ENCODE measurements at places on chromosomes 4 and X.

DNA sequence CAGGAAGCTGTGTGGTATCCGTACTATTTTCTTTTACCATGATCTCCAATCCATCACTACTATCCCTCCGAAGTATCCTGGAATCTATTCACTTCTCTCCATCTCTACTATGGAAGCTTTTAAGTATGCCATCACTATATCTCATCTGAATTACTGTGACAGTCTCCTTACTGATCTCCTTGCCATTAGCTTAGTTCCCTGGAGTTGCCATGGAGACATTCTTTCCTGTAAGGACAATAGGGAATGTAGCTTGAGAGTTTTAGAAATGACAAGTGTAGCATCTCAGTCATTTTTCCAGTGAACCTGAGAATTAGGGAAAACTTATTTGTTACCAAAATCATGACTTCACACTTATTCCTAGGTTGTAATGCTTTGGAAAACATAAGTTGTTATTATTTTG lies 86.3 kb downstream of the HPGD start:
- no peak for DNase-seq

GRCh38 chrX:17521871-17522693 lies 147.1 kb downstream of the NHS start:
- DNase-seq = no peak

- no peak for DNase-seq
Measured at GRCh38 chr4:3184725-3185124, 64.2 kb upstream of the MSANTD1 start.

DNA sequence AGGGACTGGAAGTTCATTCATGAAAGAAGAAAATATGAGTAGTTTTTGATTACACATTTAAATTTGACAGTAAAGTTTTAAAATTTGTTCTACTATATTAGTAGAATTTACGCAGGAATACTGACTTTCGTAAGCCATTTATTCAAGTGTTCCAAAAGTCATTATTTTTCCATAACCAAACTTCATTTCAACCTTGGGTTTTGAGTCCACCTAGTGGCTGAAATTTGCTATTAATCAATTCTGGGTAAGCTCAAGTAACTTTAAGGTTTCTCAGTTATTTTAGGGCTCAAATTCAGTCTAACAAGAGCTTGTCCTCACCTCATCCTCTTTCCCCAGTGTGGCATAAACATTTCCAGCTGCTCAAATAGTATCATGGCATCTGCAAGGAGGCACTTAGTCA lies 175.4 kb downstream of the SH3BGRL start:
- DNase-seq = no peak

GRCh38 chr4:180106122-180106521 lies 2137.1 kb upstream of the TENM3 start:
- no peak for DNase-seq

- no peak for DNase-seq
Measured at GRCh38 chr4:71487344-71487920, 148.6 kb downstream of the SLC4A4 start.

- no peak for DNase-seq
Measured at GRCh38 chrX:135087867-135088266, 32.5 kb downstream of the ETDB start.

DNA sequence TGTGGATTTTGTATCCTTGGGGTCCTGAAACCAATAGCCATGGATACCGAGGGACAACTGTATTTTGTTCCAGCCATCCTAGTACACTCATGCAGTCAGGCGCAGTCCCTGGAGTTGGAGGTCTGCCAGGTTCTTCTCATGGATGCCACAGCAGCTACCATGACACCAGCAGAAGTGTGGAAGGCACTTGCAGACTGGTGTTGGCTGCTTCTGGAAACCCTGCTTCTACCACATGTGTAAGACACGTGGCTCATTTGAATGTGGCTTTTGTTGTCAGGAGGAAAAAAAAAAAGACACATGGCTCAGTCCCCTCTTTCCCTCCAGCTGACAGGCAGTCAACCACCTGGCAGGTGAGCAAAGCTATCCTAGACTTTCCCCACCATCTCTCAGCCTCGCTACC lies 19.4 kb downstream of the DRD5 start:
- DNase-seq = no peak

GRCh38 chrX:53354669-53355068 lies 67.8 kb downstream of the SMC1A start:
- DNase-seq = no peak

DNA sequence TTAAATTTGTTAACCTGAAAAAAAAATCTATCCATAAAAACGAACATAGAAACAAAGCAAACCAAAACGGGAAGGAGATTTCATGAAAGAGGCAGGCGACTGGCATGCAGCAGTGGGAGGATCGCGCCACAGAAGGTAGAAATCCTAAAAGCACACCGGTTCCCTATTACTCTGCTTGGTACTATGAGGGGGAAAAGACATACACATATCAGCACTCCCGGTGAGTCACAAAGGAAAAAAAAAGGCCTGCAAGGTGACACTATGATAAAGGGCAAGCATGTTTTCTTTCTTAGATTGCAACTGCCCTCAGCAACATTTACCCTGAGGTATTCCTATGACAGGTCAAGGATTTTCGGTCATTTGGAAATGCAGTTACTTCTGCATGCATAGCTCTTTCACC lies 60.6 kb upstream of the NAP1L5 start:
- DNase-seq = no peak
